ENCODE measurements at places on chromosomes 4 and X.

DNA sequence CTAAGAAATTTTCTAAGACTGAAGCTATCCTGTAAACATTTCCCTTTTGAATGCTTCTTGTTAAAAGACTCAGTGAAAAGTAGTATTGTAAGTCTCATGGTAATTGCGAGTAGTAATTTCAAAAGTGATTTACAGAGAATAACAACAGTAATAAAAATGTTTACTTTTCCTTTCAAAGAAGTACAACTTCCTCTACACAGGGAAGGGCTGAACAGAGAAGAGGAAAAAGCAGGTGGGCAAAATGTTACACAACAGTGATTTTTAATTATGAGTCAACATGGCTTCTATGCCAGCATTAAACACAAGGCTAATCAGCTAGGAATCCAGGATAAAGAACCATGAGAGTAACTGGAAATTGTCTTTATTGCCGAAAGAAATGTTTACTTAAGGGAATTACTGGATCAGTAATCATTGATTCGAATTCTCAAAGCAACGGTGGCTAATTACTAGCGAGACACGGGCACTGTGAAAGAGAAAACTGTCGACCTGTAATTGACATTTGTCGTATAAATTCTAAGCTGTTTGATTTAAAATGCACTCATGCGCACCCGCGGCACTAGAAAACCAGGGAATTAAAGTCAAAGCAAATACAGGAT is 15.4 kb downstream of the UTP3 start:
- DNase-seq, result no peak

DNA sequence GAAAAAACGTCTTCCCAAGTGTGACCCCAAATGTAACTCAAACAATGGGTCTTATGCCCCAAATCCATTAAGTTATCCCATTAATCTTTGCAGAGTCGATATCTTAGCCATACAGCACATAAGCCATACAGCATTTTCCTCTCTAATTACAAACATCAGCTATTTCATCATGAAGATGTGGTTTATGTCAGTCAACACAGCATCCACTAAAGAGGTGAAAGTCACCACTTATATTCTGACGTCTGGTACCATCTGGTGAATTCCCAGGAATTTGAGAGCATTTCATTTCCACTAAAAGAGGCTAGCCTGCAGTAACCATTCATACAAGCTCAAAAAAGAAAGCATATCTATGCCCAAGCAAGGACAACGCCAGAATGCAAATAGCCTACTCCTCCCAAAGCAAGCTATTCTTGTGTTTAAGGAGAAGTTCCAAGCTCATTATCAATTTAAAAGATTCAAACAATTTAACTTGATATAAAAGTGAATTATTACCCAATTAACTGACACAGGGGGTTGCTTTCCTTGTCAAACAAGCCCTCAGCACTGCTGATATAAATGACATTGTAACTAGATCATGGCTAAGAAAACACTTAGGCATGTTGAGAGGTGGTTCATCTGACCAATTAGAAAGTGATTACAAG is 203.3 kb downstream of the ANTXR2 start:
- no peak for DNase-seq

GRCh38 chrX:110519906-110520452 is 161.3 kb downstream of the RTL9 start:
- no peak for DNase-seq

DNA sequence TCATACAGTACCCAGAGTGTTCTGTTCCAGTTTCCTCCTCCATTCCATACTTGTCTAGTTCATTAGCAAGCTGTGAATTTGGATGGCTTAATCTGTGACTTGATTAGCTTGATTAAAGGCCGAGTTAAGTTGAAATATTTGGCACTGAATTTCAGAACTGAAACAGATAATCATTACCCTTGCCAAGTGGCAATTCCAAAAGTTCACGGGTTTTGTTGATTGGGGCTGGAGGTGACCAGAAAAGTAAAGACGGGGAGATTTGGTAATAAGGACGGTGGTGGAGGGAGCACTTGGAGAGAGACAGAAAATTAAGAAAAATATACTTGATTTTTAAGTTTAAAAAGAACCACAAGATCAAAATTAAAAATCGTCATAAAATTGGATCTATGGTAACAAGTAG is 21.9 kb upstream of the KLHL2 start:
- DNase-seq, result no peak

GRCh38 chrX:31832263-31832662 is 760.4 kb upstream of the FTHL17 start:
- no peak for DNase-seq

GRCh38 chr4:95165926-95166524 is 382.7 kb downstream of the UNC5C start:
- peak; percentile 36 for DNase-seq

- DNase-seq, result peak; percentile 49
Observed at GRCh38 chrX:37825215-37825842, 22.0 kb downstream of the DYNLT3 start.

GRCh38 chrX:85031505-85031904 is 27.8 kb downstream of the APOOL start:
- no peak for DNase-seq

DNA sequence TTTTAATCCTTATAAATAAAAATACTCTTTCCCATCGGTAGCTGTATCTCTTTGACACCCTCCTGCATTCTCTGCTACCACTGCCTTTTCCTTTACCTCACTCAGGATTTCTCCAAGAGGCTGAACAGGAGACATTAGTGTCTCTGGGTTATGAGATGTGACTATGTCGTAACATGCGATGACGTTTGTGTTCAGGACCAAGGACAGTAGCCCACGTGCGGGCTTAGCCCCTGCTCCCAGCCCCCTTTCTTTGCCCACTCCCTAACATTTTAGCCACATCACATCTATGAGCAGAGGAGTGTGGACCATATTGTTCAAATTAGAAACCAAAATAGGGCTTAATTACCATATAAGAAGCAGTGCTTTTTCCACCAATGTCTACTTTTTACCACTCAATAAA is 369.3 kb downstream of the FBXW7 start:
- DNase-seq, result peak; percentile 39
